ENCODE measurements at places on chromosomes 16 and 17. TPM values are rescaled to one million over a fixed set of nuclear protein-coding genes. Genes with fewer than 3 reads are reported as not detected.

Gene RAP1GAP2
- 18.7 TPM for total RNA-seq

Gene NPIPA8
- 1.2 TPM for total RNA-seq

Gene CCL18
- total RNA-seq: not detected

Gene HEATR9
- total RNA-seq: not detected

Gene TP53TG3B
- total RNA-seq: 0.37 TPM

Gene PRCD
- not detected for total RNA-seq

Gene NPTX1
- 85.9 TPM for total RNA-seq

Gene KRT14
- total RNA-seq: 0.30 TPM

Gene GRIN2C
- 0.23 TPM for total RNA-seq

Gene EVPL
- 17.5 TPM for total RNA-seq

Gene METTL22
- total RNA-seq: 20.4 TPM

Gene FOXN1
- total RNA-seq: not detected

Gene PIK3R6
- total RNA-seq: not detected

Gene CHST6
- total RNA-seq: 0.07 TPM

Gene SLC47A1
- total RNA-seq: 23.8 TPM

Gene TSNAXIP1
- total RNA-seq: 0.39 TPM

Gene KRTAP16-1
- total RNA-seq: not detected

Gene CD300LG
- not detected for total RNA-seq

Gene LITAFD
- not detected for total RNA-seq
